ENCODE measurements at places on chromosomes 7 and 10.
A peak's percentile ranks its signal among the peaks of the same experiment; 100 is the strongest.

DNA sequence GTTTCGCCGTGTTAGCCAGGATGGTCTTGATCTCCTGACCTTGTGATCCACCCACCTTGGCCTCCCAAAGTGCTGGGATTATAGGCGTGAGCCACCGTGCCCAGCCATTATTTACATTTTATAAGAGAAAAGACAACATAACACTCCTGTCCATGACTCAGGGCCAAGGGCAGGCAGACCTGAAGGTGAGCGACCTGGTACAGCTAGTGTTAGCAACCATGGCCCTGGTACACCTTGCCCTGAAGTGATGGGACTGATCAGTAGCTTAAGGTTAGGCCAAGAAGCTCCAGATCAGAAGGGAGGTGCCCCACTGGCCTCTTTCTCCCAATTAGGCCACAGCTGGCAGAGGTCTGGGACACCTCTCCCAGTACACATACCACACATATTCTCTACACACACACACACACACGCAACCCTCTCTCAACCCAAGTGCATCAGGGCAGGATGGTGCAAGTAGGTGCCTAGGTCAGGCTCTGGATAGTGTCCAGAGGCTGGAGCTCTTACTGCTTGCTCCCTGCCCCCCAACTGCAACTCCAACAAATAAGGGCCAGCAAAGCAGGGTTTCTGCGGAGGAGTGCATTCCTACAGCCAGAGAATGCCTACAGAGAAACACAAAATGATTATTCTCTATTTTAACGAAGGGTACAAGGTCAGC lies 43.8 kb downstream of the DPCD start:
- no peaks in the 10 kb centered on the region for H3K4me1 ChIP-seq
- no peak overlapping the region for H3K4me3 ChIP-seq
- no peak for DNase-seq
- H3K36me3 ChIP-seq = peaks cover 23% of the 10 kb centered on the region

- peaks cover 4% of the 10 kb centered on the region for H3K4me1 ChIP-seq
- H3K36me3 ChIP-seq = no peaks in the 10 kb centered on the region
- no peak overlapping the region for H3K27ac ChIP-seq
- no peak for DNase-seq
- H3K27me3 ChIP-seq = peaks cover 22% of the 10 kb centered on the region
These were observed 78.0 kb upstream of the MACROH2A2 start for GRCh38 chr10:69974551-69975155.

- no peak overlapping the region for H3K4me3 ChIP-seq
- no peaks in the 10 kb centered on the region for H3K36me3 ChIP-seq
- DNase-seq = no peak
- H3K4me1 ChIP-seq = no peaks in the 10 kb centered on the region
- H3K27ac ChIP-seq = no peak overlapping the region
These were observed 148.6 kb upstream of the NAMPT start for GRCh38 chr7:106433377-106433776.

DNA sequence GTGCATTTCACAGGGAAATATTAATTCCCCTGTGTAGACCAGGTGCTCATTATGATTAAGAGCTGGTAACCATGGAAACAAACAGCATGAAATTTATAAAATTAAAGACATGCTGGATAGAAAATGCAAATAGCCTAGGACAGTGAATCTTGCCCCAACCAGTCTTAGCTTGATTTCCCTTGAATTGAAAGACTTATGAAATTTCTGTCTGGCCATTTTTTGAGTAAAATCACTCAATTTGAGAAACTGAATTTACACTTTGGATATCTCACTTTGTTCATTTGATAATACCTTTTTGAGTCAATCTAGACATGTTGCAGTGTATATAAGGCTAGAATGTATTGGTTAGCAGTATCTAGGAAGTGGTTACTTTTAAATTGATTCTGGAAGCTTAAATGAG lies 4.4 kb upstream of the SMIM30 start:
- H3K27me3 ChIP-seq = no peaks in the 10 kb centered on the region
- H3K27ac ChIP-seq = no peak overlapping the region
- H3K4me3 ChIP-seq = no peak overlapping the region
- no peak for DNase-seq

DNA sequence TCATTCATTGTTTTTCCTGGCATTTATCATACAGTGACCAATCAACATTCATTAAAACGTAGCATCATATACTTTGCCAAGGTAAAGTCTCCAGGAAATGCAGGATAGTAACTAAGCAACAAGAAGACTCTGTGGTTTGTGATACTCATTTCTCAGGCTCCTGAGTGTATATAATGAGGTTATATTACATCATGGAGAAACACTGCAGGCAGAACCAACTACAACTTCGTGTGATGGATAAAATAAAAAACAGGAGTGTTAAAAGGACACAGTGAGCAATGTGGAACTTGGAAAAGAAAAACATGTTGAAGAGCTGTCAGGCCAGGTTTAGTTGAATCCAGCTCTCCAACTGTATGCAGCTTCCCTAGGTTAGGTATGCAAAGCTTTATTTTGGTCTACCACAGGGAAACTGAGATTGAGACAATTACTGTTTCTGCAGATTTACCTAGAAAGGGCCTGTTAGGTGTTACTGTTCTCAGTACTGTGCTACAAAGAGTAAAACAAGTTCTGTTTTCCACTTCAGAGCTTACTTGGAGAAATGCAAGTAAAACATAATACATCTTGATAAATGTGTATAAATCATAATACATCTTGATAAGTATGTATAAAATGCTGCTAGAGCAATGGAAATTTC lies 7.8 kb upstream of the CCNY start:
- H3K27me3 ChIP-seq = no peaks in the 10 kb centered on the region
- no peak overlapping the region for H3K4me3 ChIP-seq
- no peak overlapping the region for H3K27ac ChIP-seq
- peaks cover 6% of the 10 kb centered on the region for H3K4me1 ChIP-seq
- H3K36me3 ChIP-seq = peaks cover 22% of the 10 kb centered on the region

DNA sequence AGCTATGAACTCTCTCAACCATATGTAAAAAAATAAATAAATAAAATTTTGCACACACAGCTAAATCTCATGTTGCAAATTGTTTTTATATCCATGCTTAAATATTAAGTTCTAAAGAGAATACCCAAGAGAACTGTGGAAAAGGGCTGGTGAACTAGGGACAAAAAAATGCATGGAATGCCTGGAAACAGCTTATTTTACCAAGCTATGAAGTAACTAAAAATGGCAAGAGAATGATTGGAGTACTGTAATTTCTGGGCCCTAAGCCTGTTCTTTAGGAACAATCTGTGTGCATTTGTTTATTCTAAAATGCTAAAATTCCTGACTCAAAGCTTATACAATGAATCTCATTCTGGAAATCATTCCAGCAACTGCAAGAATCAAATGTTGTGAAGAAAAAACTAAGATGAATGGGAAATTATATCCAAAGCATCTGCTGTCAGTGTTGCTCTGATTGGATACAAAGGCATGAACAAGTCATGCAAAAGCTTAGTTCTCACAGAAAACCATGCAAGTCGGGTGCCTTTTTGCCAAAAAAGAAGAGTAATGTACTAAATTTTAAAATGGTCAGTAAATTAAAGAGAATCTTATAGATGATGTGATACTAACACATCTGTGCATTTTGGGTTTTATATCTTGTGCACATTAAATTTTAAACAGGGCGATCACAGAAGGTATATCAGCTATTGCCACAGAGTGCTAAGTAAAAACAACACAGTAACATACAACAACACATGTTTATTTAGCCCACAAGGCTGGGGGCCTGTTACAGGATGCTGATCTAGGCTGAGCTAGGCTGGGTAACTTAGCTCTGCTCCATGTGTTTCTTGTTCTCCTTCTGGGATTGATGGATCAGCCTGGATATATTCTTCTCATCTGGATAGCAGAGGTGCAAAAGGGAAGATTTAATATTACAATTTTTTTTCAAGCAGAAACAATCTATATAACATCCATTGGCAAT lies 453.5 kb upstream of the SEMA3A start:
- H3K27ac ChIP-seq = no peak overlapping the region
- H3K27me3 ChIP-seq = no peaks in the 10 kb centered on the region
- H3K4me3 ChIP-seq = no peak overlapping the region
- no peaks in the 10 kb centered on the region for H3K36me3 ChIP-seq

DNA sequence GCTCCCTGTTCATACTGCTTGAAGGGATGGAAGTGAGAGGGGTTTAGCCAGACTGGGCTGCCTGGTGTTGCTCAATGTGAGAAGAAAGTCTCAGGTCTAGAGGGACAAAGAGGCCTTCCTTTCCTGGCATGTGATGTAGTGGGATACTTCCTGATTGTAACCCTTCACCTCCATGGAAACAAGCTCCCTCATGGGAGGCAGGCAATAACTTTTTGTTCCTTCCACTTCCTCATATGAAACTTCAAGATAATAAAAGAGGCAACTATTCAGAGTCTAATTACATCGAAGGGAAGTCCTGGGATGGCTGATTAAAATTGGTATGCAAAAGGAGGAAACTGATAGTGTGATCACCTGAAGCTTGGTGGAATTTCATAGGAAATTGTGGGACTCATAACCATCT lies 84.1 kb upstream of the ETV1 start:
- no peak overlapping the region for H3K4me3 ChIP-seq
- no peaks in the 10 kb centered on the region for H3K4me1 ChIP-seq
- no peak for DNase-seq
- H3K27me3 ChIP-seq = no peaks in the 10 kb centered on the region
- no peaks in the 10 kb centered on the region for H3K36me3 ChIP-seq

DNA sequence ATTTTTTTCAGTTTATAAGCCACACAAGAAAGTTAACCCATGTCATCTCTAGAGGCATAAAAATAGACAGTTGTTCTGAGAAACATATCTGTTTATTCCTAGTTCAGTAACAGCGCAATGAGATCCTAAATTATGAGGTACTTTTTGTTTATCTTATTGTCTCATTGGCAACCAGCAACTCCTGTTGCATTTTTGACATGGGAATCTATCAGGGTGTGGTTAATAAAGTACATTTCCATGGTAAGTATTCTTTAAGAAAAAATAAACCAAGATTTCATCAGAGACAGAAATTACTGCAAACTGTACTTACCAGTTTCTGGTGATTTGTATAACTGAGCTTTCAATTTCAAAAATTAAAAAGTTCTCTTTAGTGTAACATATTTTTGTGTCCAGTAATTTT lies 9.0 kb downstream of the FAS start:
- H3K4me3 ChIP-seq = no peak overlapping the region
- no peak for DNase-seq
- no peak overlapping the region for H3K27ac ChIP-seq
- peaks cover 12% of the 10 kb centered on the region for H3K4me1 ChIP-seq
- no peaks in the 10 kb centered on the region for H3K36me3 ChIP-seq
- H3K27me3 ChIP-seq = no peaks in the 10 kb centered on the region

DNA sequence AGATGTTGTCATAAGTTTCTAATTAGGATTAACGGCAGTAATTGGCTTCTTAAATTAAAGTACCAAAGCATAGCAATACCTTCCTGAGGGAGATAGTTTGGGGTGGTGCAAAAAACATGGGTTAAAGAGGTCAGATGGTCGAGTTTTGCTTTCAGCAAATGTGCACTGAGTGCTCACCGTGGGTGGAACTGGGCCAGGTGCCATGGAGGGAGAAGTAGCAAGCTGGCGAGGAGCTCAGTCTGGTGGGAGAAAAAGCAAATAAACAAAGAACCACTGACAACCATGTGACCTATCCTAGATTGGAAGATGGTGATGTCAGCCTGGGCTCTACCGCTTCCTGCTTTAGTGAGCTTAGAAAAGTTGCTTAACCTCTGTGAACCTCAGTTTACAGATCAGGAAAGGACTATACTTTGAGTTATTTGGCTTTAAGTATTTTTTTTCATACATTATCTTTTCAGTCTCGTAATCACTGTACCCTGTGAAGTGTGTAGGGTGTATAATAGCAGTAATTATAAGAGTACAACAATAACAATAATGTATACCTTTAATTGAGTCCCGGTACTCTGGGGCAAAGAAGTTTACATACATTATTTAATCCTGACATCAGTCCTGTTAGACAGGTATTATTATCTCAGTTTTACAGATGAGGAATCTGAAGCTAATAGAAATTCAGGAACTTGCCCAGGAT lies 69.0 kb upstream of the PDCD4 start:
- DNase-seq = peak; percentile 10
- H3K27me3 ChIP-seq = peaks cover 4% of the 10 kb centered on the region
- peaks cover 12% of the 10 kb centered on the region for H3K4me1 ChIP-seq

DNA sequence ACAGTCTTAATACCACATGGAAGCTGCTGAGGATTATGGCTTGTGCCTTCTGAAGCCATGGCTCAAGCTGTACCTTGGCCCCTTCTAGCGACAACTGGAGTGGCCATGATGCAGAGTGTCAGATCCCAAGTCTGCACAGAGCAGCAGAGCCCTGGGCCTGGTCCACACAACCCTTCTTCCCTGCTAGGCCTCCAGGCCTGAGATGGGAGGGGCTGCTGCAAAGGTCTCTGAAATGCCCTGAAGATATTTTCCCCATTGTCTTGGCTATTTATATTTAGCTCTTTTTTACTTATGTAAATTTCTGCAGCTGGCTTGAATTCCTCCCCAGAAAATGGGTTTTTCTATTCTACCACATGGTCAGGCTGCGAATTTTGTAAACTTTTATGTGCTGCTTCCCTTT lies 804.6 kb upstream of the ZWINT start:
- H3K27me3 ChIP-seq = no peaks in the 10 kb centered on the region
- H3K36me3 ChIP-seq = no peaks in the 10 kb centered on the region
- no peak overlapping the region for H3K27ac ChIP-seq
- no peaks in the 10 kb centered on the region for H3K4me1 ChIP-seq
- H3K4me3 ChIP-seq = no peak overlapping the region
- DNase-seq = no peak

DNA sequence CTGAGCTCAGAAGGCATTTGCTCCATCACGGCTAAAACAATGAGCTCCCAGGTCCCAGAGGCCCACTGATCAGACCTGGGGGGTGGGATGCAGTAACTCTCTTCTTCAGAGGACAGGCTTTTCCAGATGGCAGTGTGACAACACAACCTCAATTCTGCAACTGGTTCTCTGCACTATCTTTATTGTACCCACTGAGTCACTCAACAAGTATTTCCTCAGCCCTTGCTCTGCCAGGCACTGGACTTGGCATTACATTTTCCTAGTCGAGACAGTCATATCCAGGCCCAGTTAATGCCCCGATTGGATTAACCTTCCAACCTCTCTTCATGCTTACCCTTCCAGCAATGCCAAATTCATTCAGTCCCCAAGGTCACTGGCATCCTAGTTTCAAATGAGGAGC lies 72.6 kb downstream of the JAZF1 start:
- DNase-seq = no peak
- no peaks in the 10 kb centered on the region for H3K27me3 ChIP-seq
- no peaks in the 10 kb centered on the region for H3K36me3 ChIP-seq
- H3K27ac ChIP-seq = no peak overlapping the region

DNA sequence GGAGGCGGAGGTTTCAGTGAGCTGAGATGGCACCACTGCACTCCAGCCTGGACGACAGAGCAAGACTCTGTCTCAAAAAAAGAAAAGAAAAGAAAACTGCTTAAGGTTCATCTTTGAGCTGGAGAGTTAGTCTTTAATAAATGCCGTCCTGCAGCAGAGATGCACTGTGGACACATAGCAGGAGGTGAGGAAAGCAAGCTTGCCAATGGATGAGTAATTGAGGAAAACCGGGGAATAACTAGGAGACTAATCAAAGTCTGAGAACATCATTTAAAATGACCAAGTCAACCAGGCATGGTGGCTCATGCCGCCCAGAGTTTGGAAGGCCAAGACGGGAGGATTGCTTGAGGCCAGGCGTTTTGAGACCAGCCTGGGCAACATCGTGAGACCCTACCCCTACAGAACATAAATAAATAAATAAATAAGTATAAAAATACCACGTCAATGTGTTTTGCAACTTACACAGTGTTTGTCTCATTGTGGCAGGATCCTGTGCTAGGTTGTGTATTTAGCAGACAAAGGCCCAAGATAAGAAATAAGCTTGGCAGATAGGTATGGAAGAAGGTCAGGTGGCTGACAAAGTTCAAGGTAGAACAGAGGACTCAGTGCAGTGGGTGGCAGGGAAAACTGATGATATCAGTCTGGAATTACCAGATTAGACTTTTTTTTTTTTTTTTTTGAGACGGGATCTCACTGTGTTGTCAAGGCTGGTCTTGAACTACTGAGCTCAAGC lies 115.7 kb upstream of the KMT2C start:
- H3K27me3 ChIP-seq = no peaks in the 10 kb centered on the region
- H3K36me3 ChIP-seq = no peaks in the 10 kb centered on the region
- no peaks in the 10 kb centered on the region for H3K4me1 ChIP-seq
- H3K27ac ChIP-seq = no peak overlapping the region
- no peak for DNase-seq

Data from DND-41 (cell line).